ENCODE measurements at places on chromosomes 6 and 20. TPM values are rescaled to one million over a fixed set of nuclear protein-coding genes. Genes with fewer than 3 reads are reported as not detected.

LYRM4 gene
- total RNA-seq: 31.9 TPM

DNPH1 gene
- total RNA-seq: 66.4 TPM

CD93 gene
- 6.0 TPM for total RNA-seq

CAGE1 gene
- total RNA-seq: 0.08 TPM

GSTA2 gene
- not detected for total RNA-seq

HCK gene
- total RNA-seq: not detected

NANP gene
- 2.9 TPM for total RNA-seq

WFDC10B gene
- not detected for total RNA-seq

POPDC3 gene
- total RNA-seq: 1.4 TPM

E2F1 gene
- 1.5 TPM for total RNA-seq

PRR18 gene
- not detected for total RNA-seq

SEMG1 gene
- not detected for total RNA-seq

ZFP57 gene
- total RNA-seq: not detected

NPEPL1 gene
- 24.1 TPM for total RNA-seq

LINC00237 gene
- total RNA-seq: not detected

Data from smooth muscle cell of the coronary artery (primary cell).